SJSA1 (cell line): ENCODE measurements at places on chromosomes 3 and 15. TPM values are rescaled to one million over a fixed set of nuclear protein-coding genes. Genes with fewer than 3 reads are reported as not detected.

GRCh38 chr15:56817321-56818080 lies 84.2 kb upstream of the ZNF280D start:
- DNase-seq, result peak; percentile 89

Gene AHSG
- total RNA-seq, result not detected in 2 replicates

DNA sequence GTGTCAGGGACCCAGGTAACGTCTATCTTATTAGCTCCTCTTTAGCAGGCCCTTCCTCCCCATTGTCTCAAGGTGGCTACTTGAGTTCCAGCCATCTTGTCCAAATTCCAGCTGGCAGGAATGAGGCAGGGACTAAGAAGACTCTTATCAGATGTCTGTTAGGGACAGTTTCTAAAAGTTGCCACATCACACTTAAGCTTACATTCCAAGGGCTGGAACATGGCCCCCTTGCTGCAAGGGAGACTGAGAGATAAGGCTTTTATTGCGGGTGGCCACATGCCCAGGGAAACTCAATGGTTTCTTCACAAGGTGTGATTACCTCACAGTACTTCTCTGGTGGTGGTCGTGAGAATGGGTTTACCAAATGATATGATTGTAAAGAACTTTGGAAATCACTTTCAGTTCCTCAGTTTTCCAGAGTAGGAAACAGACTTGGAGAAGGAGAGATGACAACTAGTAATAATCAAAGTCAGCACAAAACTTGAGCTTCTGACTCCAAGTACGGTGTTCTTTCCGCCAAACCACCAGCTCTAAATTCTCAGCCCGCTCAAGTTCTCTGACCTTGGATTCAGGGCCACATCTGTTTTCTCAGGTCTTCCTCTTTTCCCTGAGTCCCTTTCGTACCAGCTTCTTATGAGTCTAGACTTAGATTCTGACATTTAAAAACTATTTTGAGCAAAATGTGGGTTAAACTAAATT lies 14.2 kb downstream of the PDIA5 start:
- DNase-seq, result no peak

Gene HEG1
- total RNA-seq, result 21.6 and 24.0 TPM in 2 replicates

- no peak for DNase-seq
These were observed 104.7 kb upstream of the TBC1D5 start for GRCh38 chr3:17847156-17847555.

- DNase-seq, result peak; percentile 88
These were observed 81.2 kb downstream of the IGF1R start for GRCh38 chr15:98729446-98730042.

GRCh38 chr15:55403531-55403930 lies 4.6 kb downstream of the CCPG1 start:
- DNase-seq, result no peak

Gene TATDN2
- total RNA-seq, result 6.7 and 7.8 TPM in 2 replicates
